ENCODE measurements at places on chromosomes 3 and 15.
A peak's percentile ranks its signal among the peaks of the same experiment; 100 is the strongest.

GRCh38 chr3:16211176-16211904 is 36.9 kb downstream of the GALNT15 start:
- no peak for DNase-seq

DNA sequence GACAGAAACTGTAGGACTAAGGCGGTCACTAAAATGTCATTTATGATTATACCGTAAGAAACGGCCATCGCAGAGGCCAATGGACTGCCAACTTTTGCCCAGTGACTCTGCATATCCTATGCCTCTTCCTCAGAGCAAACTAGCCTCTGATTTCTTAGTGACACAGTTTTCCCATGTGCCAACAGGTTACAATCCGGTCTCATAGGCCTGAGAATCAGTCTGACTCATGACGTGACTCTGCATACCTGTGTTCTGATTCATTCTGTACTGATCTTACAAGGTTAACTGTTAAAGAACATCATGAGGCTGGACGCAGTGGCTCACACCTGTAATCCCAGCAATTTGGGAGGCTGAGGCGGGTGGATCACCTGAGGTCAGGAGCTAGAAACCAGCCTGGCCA is 17.8 kb downstream of the RUBCN start:
- DNase-seq: no peak

DNA sequence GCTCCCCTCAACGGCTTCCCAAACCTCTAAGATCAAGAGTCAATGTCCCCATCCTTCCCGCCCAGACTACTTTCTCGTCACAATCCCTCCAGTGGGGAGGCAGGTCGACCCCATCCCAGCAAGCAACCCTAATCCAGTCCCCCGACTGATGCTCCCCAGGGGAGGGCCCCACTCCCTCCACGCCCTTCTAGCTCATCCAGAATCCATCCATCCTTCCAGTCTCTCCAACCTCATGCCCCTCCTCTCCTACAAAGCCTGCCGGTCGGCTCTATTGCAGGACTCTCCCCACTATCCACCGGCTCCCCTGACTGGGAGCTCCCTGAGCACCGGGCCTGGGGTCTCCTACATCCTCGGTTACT is 1.3 kb downstream of the ADAMTS7 start:
- no peak for DNase-seq

GRCh38 chr3:178062126-178062525 is 474.1 kb upstream of the KCNMB2 start:
- DNase-seq: no peak

DNA sequence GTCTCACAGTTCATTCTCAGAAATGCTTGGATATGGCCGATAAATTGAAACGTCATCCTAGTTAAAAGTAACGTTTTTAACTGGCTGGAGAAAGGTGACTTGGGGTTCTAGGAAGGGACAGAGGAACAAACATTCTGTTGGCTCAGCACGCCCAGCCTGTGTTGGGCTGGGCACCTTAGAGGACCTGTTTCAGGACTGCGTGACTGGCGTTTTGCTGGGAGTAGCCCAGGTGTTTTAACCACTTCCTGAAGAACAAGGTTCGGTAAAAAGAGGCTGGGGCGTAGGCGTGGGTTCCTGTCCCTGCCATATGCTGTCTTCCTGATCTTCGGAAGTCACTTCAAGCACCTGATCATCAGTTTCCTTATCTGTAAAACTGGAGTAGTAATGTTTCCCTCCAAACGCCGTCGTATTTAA is 1.1 kb upstream of the TLNRD1 start:
- DNase-seq: peak; percentile 76

GRCh38 chr15:38017721-38018120 is 83.3 kb downstream of the TMCO5A start:
- DNase-seq: no peak

- no peak for DNase-seq
These were observed 1.7 kb upstream of the LRCH3 start for GRCh38 chr3:197789309-197789708.

DNA sequence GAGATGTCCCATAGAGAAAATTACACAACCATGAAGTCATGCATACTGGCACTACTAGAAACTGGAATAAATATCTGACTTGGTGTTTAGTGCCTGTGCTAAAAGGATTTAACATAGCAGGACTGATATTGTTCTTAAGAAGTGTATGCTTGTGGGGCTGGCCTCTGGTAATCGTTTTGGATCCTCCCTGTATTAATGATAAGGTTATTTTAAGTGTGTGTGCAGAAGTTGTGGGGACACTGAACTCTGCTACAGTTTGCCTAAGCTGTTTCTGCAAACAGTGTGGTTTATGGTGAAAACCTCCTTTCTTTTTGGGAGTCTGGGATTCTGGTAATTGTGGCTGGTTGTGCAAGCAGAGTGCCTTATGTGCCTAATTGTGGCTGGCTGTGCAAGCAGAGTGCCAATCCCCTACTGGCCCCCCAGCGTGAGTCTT is 120.8 kb downstream of the CLASP2 start:
- no peak for DNase-seq

DNA sequence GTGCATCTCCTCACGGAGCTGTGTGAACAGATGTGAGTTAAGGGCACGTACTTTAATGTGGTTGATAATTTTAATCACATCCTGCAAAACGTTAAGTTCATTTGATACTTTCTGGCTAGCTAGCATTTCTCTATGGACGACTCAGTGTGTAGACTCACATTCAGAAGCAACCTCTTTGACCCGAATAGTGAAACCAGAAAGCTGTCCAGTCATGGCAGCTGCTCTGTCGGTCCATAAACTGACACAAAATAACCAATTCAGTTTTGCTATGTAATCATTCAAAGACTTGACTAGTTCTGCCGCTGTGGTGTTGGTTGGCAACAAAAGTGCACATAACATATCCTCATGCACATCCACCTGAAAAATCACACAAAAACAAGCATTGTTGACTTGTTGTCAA is 3.7 kb upstream of the GFM1 start:
- DNase-seq: no peak

DNA sequence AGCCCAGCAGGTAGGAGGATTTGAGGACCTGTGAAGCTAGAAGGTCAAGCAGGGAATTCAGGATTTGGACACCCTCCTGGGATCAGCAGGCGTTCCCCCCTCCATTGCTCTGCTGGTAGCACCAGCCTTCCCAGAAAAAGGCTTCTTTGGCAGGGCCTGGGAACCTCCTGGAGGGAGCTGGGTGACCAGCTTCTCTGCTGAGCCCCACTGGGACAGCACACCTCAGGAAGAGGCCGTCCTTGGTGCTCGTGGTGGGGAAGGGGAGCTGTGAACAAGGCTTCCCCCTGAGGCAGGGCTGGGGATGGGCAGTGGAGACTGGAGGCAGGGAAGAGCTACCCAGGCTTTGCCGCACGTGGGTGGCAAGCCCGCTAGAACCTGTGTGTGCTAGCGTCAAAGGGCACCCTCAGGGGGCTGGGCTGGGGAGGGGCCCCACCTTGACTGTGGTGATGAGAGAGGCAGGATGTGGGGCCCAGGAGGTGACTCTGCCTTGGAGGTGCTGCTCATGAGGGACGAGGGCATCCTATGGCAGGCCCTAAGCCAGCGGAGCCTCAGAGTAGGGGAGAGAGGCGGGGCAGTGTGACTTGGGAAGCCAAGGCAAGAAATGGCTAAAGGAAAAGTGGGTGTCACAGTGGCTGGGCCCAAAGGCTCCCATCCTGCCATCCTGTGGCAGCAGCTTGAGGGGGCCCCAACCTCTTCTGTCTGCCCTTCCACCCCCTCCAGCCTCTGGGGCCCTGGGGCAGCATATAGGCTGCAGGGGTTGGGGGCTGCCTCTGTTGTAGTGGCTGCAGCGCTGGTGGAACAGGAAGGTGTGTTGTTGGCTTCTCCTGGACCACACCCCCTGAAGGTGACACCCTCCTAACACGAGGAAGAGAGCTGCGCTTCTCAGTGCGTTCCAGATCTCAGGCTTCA is 20.7 kb downstream of the KLF13 start:
- peak; percentile 89 for DNase-seq
